Nucleus accumbens (tissue), 56 donors: ENCODE measurements at places on chromosomes 1 and 21.

DNA sequence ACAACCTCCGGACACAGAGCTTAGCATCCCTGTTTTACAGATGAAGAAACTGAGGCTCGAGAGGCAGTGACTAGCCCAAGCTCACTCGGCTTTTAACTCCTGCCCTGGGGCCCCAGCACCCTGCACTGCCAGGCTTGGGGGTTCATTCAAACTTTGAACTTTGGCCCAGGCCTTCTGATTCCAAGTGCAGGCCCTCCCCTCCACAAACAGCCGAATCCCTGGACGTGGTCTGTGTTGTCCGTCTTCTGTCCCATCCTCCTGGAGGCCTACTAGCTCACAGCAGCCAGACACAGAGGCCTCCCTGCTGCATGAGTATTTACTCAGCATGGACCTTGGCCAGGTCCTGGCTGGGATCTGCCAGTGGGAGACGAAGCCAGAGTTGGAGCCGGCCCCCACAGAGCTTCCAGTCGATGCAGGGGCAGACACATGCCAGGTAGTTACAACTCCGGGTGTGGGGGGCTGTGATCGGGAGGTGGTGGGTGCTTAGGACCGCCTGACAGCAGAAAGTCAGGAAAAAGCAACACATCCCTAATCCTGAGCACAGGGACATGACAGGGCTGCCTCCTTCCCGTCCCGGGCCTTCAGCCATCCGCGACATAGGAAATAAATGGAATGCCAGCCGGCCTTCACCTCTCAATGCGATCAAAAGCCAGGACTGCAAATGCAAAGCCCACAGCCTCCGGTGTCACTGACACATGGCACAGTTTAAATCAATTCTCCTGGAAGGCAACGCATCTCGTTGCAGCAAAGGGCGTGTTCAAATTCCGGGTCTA, 7.4 kb downstream of the IFFO2 start:
- no peak for DNase-seq

DNA sequence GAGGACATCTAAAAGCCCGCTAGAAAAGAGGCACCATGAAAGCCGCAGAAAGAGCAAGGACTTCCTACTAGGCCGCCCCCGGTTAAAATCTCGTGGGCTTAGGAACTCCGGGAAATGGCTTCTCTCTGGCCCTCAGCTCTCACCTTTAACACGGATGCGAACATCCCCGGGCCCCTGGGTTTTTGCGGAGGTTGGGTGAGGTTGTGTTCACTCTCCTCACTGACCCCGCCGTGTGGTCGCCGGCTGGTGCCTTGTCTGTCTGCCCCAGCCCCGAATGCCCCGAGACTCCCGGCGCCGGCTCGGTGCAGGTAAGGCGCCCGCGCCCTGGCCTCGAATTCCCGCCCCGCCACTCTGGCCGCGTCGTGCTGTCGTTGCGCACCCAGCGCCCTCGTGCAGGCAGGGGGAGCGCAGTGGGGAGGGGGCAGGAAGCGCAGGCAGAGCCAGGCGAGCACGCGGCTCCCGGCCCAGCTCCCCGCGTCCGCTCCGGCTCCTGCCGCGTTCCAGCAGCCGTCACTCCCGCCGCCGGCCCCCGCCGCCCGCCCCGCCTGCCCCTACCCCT, at the start of gene SHISAL2A:
Gene SHISAL2A (plus strand): TSS at position 437 of the 559 bp plus-strand sequence. CDS start 326 bp downstream, outside the sequence.
- no peak for DNase-seq

DNA sequence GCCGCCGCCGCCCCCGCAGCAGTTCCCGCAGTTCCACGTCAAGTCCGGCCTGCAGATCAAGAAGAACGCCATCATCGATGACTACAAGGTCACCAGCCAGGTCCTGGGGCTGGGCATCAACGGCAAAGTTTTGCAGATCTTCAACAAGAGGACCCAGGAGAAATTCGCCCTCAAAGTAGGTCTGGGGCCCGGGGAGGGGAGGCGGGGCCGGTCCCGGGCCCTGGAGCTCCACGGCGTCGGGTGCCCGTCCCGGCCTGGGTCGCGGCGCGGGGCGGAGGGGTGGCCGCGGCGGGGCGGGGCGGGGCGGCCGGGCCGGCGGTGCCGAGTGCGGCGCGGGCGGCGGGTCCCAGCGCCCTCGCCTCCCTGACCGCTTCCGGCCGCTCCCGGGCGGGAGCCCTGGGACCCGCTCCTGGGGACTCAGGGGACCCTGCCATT, 646 bp downstream of the MAPKAPK2 start:
- no peak for DNase-seq

DNA sequence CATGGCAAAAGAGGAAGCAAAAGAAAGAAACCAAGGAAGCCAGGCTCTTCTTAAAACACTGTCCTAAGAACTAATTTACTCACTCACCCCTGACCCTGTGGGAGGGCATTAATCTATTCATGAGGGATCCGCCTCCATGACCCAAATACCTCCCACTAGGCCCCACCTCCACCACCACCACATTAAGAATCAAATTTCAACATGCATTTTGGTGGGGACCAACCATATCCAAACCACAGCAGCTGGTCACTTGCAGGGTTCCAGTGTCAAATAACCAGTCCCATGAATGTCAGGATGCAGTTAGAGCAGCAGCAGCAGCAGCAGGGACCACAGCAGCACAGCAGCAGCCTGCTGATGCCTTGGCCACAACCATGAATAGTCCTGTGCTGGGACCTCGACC, 83.8 kb downstream of the ZC3H11B start:
- DNase-seq: no peak

DNA sequence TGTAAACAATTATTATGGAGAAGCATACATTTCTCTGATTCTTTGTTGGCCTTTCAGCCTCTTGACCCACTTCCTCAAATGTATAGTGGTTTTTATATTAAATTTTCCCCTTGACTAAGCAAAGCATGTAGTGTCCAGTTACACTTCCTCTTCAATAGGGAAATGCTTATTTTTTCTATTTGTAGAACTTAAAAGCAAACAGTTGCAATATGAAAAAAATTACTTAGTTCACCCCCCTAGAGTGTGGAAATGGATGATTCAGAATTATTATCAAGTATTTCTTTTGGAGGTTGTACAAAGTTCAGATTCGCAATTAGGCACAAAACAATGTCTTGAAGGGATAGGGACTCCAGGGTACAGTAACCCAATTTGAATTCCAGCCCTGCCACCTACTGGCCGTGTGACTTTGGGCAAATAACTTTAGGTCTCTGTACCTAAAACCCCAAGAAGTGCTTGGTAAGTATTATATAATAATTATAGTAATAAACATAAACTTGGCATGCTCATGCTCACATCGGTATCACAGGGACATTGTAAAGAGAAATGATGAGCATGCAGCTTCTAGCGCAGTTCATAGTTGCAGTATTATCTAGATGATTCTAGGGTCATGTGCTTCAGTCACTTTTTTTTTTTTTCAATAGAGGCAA, 28.6 kb upstream of the IFNGR2 start:
- no peak for DNase-seq
